ENCODE measurements at places on chromosomes 12 and 14.

DNA sequence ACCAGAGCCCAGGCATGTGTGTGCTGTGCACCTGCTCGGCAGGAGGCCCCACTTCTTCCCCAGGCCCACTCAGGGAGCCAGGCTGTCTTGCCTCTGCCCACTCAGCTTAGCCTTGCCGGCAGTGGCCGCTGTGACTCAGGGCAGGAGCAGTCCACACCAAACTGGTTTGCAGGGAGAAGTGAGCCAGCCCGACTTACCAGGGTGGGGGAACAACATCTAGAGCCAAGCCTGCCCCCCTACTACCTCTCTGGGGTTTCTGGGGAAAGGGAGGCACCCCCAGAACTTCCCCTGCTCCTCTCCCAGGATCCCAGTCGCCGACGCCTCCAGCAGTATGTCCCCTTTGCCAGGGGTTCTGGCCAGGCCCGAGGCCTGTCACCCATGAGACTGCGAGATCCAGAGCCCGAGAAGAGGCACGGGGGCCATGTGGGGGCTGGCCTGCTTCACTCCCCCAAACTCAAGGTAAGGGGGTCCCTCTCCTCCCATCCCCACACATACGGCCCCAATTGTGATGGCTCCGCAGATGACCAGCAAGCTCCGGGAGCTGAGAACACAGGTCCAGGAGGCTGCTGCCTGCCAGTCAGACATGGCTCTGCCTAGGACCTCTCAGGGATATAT is 3.0 kb downstream of the PLEKHG6 start:
- DNase-seq = no peak

DNA sequence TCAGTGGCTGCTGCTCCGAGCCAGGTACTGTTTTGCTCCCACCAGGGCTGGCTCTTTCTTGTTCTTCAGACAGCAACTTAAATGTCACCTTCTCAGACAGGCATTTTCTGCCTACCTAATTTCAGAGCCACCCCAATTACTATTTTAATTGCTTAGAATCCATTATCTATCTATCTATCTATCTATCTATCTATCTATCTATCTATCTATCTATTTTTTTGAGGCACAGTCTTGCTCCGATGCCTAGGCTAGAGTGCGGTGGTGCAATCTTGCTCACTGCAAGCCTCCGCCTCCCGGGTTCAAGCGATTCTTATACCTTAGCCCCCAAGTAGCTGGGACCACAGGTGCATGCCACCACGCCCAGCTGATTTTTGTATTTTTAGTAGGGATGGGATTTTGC is 58.5 kb downstream of the SPPL3 start:
- DNase-seq = no peak

DNA sequence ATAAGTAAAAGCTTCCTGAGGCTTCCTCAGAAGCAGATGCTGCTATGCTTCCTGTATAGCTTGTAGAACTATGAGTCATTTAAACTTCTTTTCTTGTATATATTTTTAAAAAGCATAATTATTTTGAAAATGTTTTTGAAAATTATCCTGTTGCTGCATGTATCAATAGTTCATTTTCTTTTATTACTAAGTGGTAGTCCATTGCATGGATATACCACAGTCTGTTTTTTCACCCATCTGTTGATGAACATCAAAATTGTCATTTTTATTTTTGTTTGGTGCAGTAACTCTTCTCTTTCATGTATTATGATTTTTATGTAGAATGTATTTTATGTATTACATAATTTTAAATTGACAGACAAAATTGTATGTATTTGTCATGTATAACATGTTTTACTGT is 81.4 kb downstream of the TMTC3 start:
- no peak for DNase-seq

DNA sequence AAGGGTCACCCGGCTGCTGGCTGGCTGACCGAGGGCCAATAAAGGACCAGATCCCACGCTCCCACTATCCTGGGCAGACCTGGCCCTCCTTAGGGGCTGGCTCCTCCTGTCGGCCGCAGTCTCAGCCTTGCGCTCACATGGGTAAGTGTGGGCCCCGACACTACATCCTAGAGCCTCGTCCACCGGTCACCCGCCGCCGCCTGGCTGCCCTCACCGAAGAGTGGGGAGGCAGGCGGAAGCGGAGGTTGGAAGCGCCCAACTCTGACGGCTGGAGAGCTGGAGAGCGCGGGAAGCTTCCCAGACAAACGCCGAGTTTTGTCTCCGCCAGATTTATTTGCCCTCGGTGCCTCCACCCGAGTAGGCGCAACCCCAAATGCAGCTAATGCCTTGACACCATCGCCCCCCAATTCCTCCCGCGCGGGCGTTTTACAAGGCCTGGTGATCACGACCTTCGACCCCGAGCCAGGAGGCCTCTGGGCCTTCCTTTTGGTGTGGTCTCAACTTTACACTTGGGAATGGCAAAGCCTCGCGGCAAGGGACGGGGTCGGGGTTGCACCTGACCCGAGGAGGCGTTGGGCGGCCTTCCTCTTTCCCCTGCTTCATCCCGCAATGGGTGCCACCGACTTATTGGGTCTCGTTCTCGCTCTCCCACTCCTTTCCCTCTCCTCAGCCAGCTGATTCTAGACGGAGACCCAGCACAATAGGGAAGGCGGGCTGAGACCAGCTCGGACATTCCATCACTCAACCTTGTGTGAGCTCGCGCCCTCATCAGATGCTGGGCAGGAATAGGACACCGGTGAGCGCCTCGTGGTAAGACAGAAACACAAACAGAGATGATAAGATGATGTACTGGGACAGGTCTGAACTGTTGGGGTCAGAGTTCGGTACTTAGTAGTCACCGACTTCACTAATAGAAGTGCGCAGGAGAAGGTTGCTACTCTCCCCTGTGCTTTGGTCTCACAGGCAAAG is 78.3 kb upstream of the ANO4 start:
- no peak for DNase-seq

DNA sequence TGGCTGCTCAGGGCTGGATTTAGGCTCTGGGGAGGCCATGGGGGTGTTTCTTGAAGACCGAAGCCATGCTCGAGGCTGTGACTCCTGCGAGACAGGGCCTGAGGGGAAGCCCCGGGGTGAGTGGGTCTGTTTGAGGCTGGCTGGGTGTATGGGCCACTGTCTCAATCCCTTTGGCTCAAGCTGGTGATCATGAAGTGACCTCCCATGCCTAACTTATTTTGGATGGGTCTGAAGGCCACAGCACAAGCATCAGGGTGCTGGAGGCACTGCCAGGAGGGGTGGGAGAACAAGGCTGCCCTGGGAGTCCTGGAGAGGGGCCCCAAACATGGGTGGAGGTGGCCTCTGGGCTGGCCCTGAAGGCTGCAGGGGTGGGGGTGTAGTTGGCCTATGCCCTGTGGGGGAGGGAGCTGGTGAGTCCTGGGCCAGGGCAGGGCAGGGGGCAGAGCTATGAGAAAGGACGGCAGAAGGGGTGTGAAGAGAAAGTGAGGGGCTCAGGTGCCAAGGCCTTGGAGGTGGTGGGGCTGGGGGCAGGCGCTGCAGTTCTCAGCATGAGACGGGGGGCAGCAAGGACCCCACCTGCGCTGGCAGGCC is 100.9 kb downstream of the KIF26A start:
- no peak for DNase-seq

- DNase-seq = no peak
These were observed 116.4 kb downstream of the SLC38A1 start for GRCh38 chr12:46152456-46152855.

DNA sequence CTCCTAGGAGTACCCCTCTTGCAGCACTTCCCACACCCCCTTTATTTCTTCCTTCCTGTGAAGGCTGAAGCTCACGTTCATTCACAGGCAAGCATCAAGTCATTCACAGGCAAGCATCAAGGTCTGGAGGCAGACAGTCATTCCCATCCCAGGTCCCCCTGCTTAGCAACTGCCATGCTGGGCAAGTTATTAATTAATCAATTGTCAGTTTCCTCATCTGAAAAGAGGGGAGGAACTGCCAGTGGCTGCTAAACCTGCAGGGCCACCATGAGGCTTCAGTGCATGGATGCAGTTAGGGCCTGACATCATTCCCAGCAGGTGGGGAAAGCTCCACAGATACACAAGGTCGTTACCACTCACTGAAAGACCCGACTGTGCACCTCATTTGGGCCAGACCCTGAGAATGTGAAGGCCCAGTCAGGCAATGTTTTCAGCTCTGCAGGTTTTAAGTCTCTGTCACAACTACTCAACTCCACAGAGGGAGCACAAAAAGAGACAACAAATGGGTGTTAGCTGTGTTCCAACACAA is 85.0 kb upstream of the GPR68 start:
- no peak for DNase-seq

DNA sequence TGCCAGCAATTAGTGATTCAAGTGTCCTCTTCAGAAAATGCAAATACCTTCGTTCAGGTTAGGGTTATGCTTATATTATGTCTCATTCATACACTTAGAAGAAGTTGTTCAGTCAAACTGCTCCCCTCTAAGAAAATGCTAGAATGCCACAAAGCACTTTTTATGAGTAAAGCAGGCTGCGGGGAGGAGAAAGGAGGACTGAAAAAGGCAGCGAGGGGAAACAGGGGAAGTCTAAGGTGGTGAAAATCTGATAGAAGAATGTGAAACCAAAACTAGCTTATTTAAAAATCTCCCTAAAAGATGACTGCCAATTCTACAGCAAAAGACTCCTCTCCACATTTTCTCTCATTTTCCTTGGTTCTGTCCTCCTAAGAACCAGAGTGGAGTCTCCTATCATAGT is 70.1 kb downstream of the PRKD1 start:
- DNase-seq = no peak

DNA sequence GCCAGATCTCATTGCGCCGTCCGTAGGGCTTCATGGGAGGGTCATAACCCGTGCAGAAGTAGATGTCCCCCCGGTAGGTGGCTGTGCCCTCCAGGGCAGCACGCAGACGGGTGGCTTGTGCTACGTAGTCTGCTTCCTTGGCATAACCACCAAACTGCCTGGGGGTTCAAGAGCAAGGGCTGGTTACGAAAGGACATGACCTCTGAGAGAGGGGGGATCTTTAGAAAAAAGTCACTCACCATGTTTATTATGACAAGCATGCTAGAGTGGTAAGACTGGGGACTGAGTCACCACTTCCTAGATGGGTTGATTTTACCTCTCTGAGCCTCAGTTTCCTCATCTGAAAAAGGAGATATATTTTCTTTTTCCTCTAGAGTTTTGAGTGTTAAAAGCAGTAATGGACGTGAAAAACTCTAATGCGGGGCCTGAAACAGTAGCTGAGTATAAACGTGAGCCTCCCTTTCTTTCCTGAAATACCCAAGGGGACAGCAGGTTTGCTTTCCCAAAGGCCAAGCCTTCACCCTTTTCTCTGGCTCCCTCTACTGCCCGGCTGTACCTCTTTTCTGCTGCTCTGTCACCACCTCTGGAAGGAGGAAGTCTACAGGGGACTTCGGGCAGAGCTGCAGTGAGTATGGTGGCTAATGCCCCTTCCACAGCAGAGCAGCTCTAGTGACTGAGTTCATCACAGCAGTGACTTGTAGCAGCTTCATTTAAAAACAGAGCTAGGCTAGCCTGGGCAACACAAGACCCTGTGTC is 23.5 kb upstream of the GPRC5D start:
- no peak for DNase-seq

DNA sequence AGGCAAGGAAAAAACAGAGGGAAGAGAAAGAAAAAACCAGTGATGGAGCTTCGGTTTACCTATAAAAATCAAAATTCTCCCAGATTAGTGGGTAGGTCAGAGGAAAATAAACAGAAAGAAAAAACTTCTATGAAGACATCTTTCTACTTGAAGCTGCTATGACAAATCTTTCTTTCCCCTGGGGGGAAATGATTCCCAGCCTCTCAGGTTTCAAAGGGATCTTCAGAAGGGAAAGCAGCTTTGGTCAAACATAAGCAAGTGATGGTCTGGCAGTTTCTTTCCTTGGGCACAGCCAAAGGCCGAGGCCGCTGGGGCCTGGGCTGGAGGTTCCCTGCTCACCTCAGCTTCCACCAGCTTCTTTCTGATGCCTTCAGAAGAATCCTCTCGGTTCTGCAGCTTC is 104.5 kb downstream of the PRKAB1 start:
- no peak for DNase-seq

DNA sequence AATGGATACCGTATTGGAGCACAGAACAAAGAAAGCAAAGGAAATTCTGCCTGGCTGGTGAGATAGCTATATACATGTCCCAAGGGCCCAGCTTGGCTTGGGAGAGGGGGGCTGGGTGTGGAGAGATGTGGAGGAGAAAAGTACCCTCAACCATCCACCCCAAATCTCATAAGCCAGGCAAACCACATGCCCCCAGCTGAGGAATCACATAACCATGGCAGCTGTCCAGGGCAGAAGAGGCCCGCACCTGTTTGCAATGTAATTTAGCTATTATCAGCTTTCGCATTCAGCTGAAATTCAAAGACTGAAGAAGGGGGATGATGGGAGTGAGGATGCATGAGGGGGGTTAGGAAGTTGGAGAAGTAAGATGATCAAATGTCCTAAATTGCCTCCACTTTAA is 196.1 kb downstream of the TBX5 start:
- no peak for DNase-seq

DNA sequence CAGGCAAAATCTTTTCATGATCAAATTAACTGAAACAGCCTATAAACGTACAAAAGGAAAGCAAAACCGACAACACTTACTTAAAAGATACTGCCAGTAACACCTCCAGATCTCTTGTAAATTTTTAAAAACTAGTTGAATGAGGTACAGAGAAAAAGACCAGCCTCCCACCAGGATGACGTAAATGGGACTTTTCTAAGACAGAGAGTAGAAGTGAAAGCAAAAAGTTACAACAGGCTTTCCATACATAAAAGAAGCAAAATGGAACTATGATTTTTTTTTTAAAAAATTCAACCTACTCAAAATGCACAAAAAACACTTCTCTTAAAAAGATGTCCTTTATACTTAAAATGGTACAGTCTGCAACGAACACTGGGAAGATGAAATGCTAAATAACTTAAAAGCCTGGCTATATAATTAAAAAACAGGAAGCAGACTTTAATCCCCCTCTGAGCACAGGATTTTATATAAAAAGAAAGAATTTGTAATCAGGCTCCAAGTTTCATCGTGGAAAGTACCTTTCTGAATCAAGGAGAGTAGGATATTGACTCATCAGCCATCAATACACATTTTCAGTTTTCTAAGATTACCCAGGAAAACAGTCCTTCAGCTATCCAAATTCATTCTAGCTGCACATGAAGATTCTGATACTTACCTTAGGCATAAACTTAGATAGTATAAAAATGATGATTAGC is 14.2 kb upstream of the MYO1A start:
- DNase-seq = no peak

DNA sequence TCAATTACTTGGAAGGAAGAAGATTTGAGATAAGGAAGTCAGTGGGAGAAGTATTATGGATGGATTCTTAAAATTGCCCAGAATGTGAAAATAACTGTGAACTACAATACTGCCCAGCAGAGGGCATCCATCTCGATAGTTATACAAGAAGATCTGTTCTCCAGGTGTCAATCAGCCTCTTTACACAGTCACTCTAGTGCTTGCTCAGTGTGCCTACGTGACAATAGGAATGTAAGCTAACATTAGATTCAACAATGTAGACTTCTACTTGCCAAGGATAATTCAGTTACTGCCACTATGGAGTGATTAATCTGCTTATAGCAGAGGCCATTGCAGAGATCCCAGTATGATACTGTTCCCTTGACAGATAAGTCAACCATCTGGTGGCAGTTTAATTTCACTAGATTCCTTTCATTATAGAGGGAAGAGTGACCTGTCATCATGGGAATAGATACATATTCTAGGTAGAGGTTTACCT is 10.6 kb upstream of the MAP4K5 start:
- DNase-seq = no peak

GRCh38 chr12:3973269-3973884 is 100.2 kb upstream of the PARP11 start:
- DNase-seq = no peak

Measured in stimulated activated CD8-positive, alpha-beta memory T cell treated with anti-CD3 and anti-CD28 coated beads, Interleukin-7, amount 100 ng/mL, for 1 hour (primary cell).